ENCODE measurements at places on chromosomes 12 and 14. TPM values are rescaled to one million over a fixed set of nuclear protein-coding genes. Genes with fewer than 3 reads are reported as not detected.

Gene ZNF891
- 2.3 TPM for total RNA-seq

Gene SERPINA12
- total RNA-seq: not detected

Gene TBC1D30
- total RNA-seq: 10.8 TPM

Gene ITGA5
- total RNA-seq: 22.3 TPM

Gene KCNH3
- 0.27 TPM for total RNA-seq

Gene CEBPE
- not detected for total RNA-seq

Gene SMIM41
- total RNA-seq: not detected

Gene EGLN3
- 12.0 TPM for total RNA-seq
